ENCODE measurements at places on chromosomes 5 and 9.

GRCh38 chr9:136624184-136624951, 38.3 kb upstream of the EGFL7 start:
- DNase-seq = no peak

GRCh38 chr5:58451732-58452565, 7.9 kb downstream of the PLK2 start:
- DNase-seq = no peak

DNA sequence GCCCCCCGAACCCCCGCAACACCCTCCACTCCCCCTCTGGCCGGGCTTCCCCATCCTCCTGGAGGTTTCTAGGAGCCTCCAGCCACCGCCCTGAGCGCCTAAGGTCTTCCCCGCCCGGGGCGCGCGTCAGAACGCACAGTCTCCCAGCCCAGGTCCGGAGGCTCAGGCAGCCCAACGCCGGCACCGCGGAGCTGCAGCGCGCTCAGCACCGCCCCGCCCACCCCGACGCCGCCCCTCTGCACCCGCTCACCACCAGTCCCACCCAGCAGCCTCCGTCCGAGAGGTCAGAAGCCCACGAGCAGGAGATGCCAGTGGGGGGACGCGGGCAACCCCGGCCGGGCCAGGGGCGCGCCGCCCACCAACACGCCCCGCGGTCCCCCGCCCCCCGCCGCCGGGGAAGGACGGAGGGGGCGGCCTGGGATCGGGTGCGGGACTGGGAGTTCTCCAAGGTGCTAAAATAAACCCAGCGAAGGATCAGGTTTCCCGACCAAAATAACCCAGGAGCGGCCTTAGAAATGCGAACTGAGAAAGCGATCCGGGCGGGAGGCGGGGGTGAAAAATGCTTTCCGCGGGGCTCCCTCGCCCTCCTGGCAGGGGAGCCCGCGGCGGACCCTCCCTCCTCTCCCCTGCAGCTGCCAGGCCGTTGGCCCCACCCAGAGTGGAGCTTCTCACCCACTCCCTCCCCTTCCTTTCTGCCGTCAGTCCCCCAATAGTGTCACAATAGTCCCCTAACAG, 6.5 kb upstream of the FAM78A start:
- no peak for DNase-seq

- no peak for DNase-seq
Measured at GRCh38 chr9:28518439-28518838, 945.2 kb upstream of the C9orf72 start.

- DNase-seq = peak; percentile 30
Measured at GRCh38 chr9:95726756-95727155, 148.7 kb upstream of the ERCC6L2 start.

GRCh38 chr5:170945275-170945674, 83.5 kb downstream of the RANBP17 start:
- DNase-seq = no peak

DNA sequence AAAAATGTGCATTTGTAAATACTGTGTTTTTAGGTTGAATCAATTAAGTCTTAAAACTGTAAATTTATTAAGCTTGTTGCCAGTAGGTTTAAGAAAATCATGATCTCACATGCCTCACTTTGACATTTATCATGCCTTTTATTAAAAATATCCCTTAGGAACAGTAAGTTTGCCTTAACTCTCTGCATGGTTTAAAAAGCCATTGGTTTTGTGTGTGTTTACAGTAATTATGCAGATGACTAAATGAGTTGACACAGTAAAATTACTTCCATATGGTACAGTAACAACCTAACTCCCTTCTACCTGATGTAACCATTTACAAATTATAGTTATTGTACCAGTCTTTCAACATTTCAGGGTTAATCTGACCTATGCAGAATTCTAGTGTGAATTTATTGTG, 6.5 kb downstream of the RPS6 start:
- DNase-seq = no peak

- DNase-seq = no peak
Measured at GRCh38 chr5:122805481-122805880, 30.6 kb downstream of the SNX2 start.

DNA sequence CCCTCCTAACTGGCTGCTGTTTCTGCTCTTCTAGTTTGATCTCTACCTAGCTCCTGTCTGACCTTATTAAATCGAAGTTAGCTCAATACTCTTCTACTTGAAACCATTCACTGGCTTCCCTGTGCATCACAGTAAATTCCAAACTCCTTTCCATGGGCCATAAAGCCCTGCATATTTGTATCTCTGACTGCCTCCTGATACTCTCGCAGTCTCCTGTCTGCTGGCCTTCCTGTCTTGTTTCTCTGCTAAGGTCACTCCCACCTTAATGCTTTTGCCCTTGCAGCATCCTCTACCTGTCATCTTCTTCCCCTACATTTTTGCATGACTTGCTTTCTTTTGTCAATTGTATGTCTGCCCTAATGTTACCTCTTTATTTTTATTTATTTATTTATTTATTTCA, 44.8 kb downstream of the SNCAIP start:
- DNase-seq = no peak

GRCh38 chr5:54969856-54970828, 15.3 kb downstream of the ESM1 start:
- no peak for DNase-seq

- no peak for DNase-seq
Measured at GRCh38 chr9:77677957-77678535, 29.9 kb upstream of the GNA14 start.

- DNase-seq = no peak
Measured at GRCh38 chr5:18048449-18048848, 414.2 kb downstream of the TAF11L14 start.

GRCh38 chr9:92948632-92949031, 1.3 kb downstream of the FGD3 start:
- DNase-seq = no peak

GRCh38 chr9:2291980-2292704, 277.0 kb downstream of the SMARCA2 start:
- DNase-seq = no peak

DNA sequence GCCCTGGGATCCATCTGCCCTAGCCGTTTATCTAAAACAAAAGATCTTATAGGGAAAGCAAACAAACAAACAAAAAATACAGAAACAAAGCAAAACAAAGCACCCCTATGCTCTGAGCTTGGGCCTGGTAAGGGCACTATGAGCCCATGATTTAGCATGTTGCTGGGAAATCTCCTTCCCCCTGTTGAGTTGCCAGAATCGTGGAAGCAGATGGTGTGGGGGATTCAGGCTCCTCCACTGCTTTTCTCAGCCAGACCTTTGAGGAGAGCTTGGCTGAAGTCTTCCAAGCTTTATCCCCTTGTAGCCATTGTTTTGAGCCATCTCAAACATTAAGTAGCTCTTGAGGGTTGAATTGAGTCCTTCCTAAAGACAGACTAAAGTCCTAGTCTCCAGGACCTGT, 29.9 kb downstream of the TMC1 start:
- no peak for DNase-seq

GRCh38 chr9:107279086-107279485, 4.0 kb upstream of the RAD23B start:
- DNase-seq = no peak

DNA sequence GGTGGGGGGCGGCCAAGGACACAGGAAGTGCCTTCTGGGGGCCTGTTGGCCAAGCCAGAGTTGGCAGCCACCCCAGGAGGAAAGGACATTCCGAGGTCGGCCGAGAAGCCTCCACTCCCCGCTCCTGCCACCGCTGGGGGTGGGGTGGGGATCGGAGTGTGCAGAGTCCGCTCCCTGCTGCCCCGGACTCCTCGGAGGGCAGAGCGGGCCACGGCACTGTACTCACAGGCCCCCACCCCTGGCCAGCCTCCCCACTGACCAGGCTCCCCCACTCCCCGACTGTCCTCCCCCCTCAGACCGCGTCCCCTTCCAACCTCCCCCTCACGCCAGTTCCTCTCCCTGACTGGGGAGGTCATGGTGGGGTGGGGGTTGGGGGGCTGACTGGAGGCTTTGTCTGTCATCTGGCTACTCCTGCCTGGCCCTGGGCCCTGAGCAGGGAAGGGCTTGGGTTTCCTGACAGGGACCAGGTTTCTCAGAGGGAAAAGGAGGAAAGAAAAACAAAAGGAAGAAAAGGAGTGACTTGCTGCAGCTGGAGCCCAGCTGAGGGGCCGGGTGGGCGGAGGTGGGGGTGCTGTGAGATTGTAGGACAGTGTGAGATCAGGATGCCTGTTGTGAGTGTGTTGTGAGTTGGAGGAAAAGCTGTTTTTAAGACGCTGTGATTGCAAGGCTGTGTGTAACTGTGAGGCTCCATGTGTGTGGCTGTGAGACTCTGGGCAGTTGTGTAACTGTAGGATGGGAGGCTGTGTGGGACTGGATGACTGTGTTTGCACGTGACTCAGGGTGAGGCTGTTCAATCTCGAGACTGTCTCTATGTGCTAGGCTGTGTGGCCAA, 29.7 kb downstream of the CNTFR start:
- DNase-seq = no peak

GRCh38 chr5:143262393-143263174, 140.9 kb downstream of the NR3C1 start:
- DNase-seq = no peak

DNA sequence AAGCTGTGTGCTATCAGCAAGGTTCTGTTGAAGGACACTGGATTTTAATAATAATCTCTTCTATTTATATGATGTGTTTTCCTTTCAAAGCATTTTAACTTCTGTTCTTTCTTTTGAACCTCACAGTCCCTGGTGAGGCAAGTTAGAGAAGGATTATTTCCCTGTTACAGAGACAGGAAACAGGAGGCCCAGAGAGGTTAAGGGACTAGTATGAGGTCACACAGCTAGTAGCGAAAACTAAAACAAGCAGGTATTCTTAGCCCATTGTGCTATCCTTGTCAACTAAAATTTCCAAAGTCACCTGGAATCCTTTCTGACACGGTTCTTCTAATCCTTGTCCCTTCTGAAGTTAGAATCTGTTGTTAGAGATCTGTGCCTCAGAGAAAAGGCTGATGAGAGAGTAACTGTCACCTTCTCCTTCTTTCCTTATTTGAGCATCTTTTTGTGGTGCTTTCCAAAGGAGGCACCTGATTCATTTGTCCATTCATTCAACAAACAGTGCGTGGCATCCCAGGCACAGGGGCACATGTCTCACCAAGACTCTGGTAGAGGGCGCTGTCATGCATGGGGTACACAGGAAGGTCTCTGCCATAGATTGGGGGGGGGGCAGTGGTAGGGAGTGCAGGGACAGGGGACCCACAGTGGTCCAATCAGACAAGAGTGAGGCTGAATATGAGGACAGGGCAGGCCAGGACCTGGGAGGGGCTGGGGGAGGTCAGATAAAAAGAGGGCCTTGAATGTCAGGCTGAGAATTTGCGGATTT, 61.5 kb downstream of the CRB2 start:
- DNase-seq = no peak

DNA sequence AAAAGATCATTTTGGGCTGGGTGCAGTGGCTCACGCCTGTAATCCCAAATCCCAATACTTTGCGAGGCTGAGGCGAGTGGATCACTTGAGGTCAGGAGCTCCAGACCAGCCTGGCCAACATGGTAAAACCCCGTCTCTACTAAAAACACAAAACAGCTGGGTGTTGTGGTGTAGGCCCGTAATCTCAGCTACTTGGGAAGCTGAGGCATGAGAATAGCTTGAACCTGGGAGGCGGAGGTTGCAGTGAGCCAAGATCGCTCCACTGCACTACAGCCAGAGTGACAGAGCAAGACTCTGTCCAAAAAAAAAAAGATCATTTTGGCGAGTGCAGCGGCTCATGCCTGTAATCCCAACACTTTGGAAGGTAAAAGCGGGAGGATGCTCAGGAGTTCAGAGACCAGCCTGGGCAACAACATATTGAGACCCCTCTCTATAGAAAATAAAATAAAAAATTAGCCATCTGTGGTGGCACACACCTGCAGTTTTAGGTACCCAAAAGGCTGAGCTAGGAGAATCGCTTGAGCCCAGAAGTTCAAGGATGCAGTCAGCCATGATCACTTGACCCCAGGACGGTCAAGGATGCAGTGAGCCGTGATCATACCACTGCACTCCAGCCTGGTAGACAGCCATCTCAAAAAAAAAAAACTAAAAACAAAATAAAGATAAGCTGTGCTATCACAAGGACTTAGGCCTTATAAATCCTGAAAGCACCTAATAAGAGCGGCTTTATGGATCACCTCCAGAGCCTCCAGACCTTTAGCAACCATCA, 16.2 kb downstream of the PPP2CA start:
- no peak for DNase-seq

- no peak for DNase-seq
Measured at GRCh38 chr5:149079883-149080282, 17.0 kb upstream of the SH3TC2 start.

DNA sequence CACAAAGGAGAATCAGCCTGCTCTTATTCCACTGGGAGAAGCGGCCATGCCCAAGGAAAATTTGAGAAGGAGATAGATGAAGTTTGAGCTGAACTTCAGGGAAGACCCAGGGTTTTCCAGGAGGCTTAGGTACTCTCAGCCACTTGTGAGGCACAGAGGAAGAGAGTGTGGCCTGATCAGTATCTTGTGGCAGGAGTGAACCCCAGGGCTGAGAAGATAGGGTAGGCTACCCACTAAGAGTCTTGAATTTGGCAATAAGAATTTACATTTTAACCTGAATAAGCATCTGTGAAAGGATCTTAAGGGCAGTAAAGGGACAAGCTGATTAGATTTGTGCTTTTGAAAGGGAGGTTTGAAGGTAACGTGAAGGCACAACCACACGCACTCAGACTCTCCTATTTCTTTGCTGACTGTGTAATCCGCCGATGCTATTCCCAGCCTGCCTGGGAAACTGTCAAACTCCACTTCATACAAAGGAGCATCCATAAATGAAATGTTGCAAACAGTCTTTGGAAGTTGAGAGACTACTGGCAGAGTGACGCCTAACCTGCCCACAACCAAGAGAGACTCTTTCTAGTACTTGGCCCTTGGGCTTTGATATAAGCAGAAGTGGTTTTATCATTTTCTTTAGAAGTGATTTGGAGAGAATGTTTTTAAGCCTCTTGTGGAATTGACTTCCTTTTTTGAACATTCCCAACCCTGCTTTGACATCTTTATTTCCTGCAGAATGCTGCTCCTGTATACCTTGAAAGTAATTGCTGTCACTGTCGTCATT, 108.2 kb upstream of the VCAN start:
- no peak for DNase-seq

DNA sequence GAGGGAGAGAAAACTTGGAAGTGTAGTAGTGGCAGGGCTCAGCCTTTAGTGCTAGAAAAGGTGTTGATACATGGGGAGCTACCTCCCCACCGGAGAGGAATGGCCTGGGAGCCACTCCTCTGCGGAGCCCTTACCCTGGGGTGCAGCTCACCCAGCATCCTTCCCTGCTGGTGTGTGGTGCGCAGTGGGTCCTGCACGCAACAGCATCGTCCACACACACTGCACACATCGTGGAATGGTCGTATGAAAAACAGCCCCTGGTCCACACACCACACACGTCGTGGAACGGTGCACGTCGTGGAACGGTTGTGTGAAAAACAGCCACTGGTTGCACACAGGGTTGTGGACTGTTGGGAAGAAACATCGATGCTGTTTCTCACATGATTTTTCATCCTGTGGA, 16.1 kb upstream of the AHRR start:
- no peak for DNase-seq

- DNase-seq = no peak
Measured at GRCh38 chr5:67409126-67409777, 212.7 kb upstream of the CD180 start.

All from GM19239 (cell line).